ENCODE measurements at places on chromosomes 3 and 15.

- no peak for DNase-seq
Observed at GRCh38 chr15:34753236-34753894, 1.4 kb downstream of the GJD2 start.

DNA sequence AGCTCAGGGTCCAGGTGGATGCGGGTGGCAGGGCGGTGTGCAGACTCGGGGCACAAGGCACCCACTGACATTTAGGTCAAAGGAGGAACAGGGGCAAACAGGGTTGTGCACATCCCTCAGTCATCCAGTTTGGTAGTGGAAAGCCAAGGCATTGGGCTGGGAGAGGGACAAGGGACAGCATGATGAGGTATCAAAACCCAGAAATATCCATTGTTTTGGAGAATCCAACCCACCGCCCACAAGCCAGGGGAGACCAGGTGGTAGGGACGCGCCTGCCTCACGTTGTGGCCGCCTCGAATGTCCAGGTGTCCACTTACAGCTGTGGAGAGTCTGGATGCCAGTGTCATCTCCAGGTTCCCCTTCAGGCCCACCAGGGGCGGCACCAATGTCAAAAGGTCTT, 33.3 kb downstream of the SLC41A3 start:
- DNase-seq: no peak

GRCh38 chr3:194482196-194482593, 4.6 kb downstream of the ATP13A3 start:
- no peak for DNase-seq

DNA sequence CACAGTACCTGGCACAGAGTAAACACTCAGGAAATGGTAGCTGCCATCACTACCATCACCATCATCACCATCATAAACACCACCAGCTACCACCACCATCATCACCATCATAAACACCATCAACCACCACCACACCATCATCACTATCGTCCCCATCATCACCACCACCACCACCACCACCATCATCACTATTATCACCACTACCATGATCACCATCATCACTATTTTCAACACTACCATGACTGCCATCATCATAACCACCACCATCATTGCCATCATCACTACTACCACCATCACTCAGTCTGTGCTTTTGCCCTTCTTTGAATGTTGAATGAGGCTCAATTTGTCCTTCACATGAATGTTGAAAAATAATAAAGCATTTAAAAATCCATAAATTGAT, 21.2 kb upstream of the IL16 start:
- DNase-seq: no peak

- no peak for DNase-seq
Observed at GRCh38 chr3:18402239-18402799, 22.8 kb downstream of the SATB1 start.

DNA sequence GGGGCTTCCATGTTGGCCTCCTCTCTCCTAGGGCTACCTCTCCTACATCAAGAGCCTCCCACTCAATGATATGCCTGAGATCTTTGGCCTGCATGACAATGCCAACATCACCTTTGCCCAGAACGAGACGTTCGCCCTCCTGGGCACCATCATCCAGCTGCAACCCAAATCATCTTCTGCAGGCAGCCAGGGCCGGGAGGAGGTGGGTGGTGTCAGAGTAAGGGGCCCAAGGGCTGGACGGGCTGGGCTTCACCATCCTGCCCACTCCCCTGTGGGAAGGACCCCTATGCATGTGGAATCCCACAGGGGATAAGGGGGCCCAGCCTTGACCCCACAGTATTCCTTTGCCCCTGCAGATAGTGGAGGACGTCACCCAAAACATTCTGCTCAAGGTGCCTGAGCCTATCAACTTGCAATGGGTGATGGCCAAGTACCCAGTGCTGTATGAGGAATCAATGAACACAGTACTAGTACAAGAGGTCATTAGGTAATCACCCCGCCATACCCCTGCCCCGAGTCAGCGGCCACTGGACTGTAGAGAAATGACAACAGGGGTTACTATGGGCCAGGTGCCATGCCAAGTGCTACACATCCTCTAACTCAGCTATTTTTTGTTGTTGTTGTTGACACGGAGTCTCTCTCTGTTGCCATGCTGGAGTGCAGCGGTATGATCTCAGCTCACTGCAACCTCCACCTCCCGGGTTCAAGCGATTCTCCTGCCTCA, 47.1 kb downstream of the SEMA3G start:
- DNase-seq: no peak

GRCh38 chr3:161770484-161771386, 274.1 kb downstream of the OTOL1 start:
- no peak for DNase-seq

GRCh38 chr3:82474711-82475110, 713.3 kb upstream of the GBE1 start:
- no peak for DNase-seq

- no peak for DNase-seq
Observed at GRCh38 chr15:83106994-83107840, at the start of gene TM6SF1. TM6SF1 (plus strand) TSS chr15:83107645; CDS start chr15:83107681, 36 bp downstream.

DNA sequence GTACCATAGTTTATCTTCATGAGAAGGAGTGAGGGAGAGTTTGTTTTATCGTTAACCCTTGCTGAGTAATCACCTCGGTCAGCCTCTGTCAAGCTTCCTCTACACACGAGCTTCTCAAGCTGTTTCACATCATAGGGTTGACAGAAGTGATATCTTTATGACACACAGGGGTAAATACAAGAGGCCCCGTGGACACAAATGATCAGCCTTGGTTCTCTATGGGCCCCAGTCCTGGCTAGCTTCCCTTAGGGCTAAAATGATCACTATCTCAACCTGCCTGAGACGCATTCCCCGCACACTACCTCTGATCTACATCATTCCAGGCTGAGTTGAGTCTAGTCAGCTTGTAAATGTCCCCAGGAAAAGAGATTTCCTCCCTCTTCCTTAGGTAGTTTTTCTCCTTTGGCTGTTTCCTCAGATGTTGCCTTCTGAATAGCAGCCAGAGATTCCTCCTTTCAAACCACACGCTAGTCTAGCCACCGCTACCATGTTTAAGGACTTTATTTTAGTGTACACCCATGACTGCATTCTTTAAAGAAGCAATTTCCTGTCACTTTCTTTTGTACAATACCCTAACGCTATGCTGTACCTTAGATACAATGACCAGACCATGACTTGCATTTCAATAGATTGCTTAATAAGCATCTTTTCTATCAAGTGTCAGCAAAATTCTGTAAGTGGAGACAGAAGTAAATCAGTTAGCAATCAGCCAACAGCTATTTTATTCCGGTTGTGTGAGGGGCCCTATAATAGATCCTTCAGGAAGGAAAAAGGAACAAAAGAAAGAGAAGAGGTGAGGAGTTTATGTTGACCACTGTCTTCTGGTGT, 35.1 kb upstream of the PPARG start:
- no peak for DNase-seq

DNA sequence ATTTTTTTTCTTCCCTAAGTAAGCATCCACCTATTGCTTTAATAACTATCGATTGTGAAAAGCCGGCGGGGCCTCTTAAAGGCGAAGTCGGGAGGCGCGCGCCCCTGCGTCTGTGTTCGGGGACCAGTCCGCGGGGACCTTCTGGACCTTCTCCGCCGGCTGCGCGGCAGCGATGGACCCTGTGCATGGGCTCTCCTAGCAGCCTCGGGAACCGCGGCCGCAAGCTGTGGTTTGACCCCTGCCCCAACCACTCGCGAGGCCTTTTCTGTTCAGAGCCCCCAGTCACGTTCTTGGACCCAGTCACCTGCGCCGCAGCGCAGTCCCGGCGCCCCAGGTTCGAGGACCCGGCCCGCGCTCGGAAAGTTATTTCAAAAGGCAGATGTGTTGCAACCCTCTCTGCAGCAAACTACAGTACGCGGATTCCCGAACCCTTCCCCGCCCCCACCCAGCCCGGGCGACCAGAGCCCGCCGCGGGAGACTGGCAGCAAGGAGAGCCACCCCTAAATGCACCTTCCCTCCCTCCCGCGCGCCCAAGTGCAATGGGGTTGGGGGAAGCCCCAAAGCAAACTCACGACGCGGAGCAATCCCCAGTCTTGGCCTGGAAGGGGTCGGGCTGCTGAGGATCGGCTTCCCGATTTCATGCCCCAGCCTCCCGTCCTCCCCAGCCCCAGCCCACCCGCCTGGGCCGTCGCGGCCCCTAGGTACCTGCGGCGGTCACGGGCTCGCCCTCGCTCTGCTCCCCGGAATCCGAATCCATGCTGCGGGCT, 684 bp downstream of the TNFAIP8L3 start:
- DNase-seq: no peak

DNA sequence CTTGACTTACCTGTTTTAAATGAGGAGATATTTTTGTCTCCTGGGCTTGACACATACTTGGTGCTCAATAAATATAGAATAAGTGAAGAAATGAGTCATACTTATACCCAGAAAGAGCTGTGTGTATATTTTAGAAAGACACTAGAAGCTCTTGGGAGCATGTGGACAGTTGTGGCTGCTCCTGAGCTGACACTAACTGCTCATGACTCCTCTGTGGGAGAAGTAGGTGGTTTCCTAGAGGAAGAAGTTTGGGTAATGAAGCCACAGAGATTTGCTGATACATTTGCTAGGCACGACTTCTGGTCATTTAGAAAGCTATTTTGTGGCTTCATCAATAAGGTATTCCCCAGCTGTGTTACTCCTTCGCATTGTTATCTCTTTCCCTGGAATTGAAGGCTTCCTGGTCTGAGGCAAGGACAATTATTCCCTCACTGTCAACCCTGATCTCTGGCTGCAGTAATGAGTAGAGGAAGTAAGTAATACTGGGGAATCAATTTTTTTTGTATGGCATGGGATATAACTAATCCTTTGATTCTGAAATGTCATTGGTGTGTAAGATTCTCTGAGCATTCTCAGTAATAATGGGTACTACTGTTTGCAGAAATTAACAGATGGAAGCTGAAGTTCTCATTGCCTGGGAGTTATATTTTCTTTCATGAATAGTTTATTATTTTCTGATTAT, 79.6 kb upstream of the DCBLD2 start:
- no peak for DNase-seq

GRCh38 chr3:193250492-193250891, 9.5 kb downstream of the PLAAT1 start:
- DNase-seq: no peak

DNA sequence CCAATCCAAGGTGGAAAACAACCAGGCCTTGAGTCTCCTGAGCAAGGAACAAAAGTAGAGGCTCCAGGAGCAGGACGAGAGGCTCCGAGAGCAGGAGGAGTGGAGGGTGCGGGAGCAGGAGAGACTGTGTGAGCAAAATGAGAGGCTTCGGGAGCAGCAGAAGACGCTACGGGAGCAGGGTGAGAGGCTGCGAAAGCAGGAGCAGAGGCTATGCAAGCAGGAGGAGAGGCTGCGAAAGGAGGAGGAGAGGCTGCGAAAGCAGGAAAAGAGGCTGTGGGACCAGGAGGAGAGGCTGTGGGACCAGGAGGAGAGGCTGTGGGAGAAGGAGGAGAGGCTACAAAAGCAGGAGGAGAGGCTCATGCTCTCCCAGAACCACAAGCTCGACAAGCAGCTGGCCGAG, 60.3 kb upstream of the UBE2Q2 start:
- DNase-seq: no peak

DNA sequence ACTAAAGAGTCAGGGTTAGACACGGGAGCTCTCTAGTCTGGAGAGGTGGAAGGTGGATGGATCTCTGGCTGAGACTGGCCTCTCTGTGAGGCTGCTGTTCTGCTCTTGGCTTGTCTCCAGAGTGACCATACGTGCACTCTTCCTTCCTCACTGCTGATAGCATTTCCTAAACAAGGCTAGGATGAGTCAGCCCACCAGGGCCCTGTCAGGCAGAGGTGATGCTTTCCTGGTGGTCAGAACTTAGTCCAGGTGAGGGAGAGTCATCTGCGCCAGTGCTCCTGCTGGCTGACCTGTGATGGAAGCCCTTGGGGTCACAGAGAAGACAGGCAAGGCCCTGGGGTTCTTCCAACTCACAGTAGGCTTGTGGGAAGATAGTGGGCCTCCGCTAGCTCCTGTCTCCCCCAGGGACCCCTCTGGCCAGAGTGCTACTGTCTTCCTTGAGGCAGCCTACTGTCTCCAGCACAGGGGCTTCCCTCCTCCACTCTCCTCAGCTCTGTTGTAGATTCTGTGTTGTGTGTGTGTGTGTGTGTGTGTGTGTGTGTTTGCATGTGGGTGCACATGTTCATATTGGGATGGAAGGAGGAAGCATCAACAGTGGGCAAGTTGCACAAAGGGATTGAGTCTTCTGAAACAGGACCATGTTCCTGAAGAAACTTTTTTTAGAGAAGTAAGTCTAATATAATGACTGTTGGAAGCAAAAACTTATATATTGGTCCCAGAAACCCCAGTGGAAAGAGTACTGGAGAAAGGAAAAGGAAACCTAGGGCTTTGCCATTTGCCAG, 16.5 kb downstream of the ALPK3 start:
- DNase-seq: no peak

GRCh38 chr3:122578069-122578740, 755 bp downstream of the PARP15 start:
- DNase-seq: no peak

GRCh38 chr3:15272426-15273196, 59.8 kb downstream of the SH3BP5 start:
- DNase-seq: no peak

- no peak for DNase-seq
Observed at GRCh38 chr15:33860754-33861153, 107.5 kb upstream of the CHRM5 start.

DNA sequence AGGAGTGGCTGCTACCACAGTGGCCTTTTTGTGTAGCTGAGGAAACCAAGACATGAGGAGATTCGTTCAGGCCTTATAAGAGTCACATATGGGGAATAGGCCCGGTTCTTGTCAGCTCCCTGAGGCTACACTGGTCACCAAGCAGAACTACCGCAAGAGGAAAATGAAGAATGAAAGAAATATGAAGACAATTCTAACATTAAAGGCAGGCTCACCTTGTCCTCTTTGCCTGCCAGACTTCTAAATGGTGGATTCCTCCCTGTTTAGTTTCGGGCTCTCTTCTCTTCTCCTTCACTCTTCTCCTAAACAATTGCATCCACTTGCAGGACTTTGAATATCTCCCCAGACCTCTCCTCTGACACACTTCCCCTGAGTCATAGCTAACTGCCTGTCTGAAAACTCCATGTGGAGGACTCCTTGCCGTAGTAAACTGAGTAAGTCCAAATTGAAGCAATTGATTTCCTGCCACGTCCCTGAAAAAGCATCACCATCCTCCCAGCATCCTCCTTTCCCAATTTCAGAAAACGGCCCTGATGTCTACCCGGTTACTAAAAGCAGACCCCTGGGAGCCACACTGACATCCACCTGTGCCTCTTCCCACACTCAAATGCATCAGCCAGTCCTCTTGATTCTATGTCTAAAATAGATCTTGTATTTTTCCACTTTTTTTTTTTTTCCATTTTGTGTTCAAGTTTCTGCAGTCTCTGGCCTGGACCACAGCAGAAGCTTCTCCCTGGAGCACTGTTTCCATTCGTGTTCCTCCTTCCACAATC, 30.3 kb upstream of the VEPH1 start:
- no peak for DNase-seq

DNA sequence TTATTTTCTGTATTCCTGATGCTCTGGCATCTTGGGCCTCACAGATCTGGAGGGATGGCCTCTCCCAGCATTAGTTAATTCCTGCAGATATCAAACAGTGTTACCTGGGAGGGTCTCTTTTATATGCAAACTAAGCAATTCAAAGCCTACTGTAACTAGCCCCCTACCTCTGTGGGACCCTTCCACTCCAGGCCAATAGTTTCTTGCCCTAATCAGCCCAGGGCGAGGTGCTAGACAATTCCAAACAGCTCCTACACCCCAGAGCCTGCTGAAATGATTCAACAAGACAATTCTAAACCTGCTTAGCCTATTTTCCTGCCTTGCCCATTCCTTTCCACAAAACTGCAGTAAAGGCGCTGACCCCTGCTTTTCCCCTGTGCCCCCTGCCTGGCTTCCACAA, 106.6 kb upstream of the IGSF10 start:
- DNase-seq: no peak

GRCh38 chr15:93801206-93801605, 430.2 kb upstream of the MCTP2 start:
- no peak for DNase-seq

- no peak for DNase-seq
Observed at GRCh38 chr3:150327678-150328653, 80.1 kb upstream of the TSC22D2 start.
